Chondrocyte (in vitro differentiated cells): ENCODE measurements at places on chromosomes 3 and 15. TPM values are rescaled to one million over a fixed set of nuclear protein-coding genes. Genes with fewer than 3 reads are reported as not detected.

GRCh38 chr3:138011722-138012121 is 1.8 kb downstream of the CLDN18 start:
- no peak for DNase-seq
- H3K4me3 ChIP-seq = no peak overlapping the region
- no peaks in the 10 kb centered on the region for H3K27me3 ChIP-seq
- H3K27ac ChIP-seq = no peak overlapping the region

Gene PPM1M
- 14.5 to 20.8 TPM (median 20.1 TPM) in 3 replicates for total RNA-seq

DNA sequence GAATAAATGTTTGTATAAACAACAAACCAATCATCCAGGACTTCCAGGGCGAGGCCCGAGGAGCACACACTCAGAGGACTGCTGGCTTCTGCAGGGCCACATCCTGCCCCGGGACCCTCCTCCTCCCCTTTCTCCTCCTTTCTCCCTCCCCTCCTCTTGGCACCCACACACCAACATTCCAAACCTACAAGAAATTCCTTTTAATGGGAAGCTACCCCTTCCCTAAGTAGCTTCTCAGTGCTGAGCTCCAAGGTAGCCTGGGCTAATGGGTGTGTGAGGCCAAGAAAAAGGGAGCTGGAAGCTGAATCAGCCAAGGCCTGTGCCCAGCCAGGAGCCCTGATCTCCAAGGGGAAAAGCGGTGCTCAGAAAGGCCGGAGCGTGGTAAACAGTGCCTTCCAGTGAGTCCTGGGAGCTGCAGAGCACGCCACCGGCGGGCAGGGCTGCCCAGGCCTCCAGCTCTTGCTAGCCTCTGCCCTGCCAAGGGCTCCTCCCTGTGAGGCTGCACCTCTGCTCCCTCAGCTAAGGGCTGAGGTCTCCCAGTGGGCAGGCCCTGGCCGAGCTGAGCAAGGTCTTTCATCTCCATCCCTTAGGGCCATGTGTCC is 3.9 kb downstream of the ITIH3 start:
- DNase-seq = no peak
- no peaks in the 10 kb centered on the region for H3K27me3 ChIP-seq
- H3K4me1 ChIP-seq = peaks cover 40% of the 10 kb centered on the region

- H3K36me3 ChIP-seq = peaks cover 8% of the 10 kb centered on the region
- no peak overlapping the region for H3K27ac ChIP-seq
- H3K4me1 ChIP-seq = peaks cover 6% of the 10 kb centered on the region
- H3K27me3 ChIP-seq = no peaks in the 10 kb centered on the region
- no peak for DNase-seq
Measured at GRCh38 chr3:114809668-114810413, 337.2 kb downstream of the ZBTB20 start.

DNA sequence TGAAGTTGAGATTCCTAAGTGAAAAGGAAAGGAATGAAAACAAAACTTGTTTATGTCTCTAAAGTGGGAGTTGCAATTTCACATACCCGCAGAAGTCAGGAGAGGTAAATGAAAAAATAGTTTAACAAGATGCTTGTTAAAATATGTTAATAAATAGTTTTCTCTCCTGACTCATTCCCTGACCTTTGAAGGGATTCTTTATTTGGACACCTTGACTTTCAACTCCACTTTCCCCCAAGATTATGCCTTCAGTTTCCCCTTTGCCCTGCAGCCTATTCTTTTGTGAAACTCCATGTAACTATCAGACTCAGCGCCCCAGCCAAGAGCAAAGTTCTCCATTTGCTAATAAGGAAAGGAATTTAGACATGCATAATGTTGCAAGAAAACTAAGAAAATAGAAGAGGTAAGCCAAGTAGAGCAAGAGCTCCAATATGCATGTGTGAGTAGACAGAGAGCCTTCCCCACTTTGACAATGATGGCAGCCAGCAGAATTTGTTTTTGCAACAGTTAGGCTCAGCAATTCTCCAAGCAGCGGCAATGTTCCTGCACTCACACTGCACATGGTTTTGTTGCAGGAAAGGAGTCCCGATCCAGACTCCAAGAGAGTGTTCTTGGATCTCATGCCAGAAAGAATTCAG is 61.2 kb downstream of the CD200 start:
- no peak for DNase-seq
- no peaks in the 10 kb centered on the region for H3K36me3 ChIP-seq
- H3K4me3 ChIP-seq = no peak overlapping the region
- H3K27me3 ChIP-seq = no peaks in the 10 kb centered on the region

DNA sequence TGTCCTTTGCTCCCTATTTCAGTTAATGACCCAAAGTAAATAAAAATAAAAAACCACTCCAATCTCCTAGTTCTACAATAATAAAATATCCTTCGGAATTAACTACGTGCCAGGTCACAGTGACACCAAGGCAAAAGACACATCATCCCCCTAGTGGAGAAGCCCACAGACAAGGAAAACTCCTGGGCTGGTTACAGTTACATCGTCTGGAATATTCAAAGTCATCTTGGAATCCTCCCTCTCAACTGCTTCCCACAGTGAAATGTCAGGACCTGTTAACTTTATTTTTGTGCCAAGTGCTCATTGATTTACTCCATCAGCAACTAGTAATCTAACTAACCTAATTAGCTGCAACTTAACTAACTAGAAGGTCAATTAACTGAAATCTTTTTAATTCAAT is 349.3 kb downstream of the MAGI1 start:
- DNase-seq = no peak
- no peak overlapping the region for H3K27ac ChIP-seq
- no peak overlapping the region for H3K4me3 ChIP-seq
- no peaks in the 10 kb centered on the region for H3K36me3 ChIP-seq

DNA sequence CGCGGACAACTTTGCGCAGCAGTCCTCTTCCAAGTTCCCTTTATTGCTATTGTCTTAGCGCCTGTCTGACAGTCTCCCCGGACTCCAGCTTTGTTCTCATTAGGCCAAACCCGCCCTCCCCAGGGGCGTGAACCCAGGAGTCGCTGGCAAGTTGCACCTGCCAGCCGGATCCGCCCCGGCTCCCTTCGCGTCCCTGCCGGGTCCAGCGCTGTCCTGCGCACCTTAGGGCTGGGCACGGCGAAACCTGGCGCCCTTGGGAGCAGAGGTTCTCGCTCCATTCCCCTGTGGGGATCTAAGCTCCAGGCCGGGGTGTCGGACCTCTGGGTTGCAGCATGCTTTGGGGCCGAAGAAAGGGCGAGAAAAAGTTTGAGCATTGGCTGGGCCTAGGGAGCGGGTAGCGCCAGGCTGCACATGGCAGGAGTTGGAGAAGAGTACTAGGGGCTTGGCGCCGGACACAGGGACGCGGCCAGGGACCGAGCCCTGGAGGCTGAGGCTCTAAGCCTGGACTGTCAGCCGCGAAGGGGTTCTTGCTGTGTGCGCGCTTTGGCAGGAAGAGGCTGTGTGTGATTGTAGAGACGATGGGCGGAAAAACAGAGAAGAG is 335.1 kb upstream of the THRB start:
- H3K4me3 ChIP-seq = peak overlapping the region; percentile 83
- no peak overlapping the region for H3K27ac ChIP-seq
- DNase-seq = peak; percentile 83
- H3K36me3 ChIP-seq = no peaks in the 10 kb centered on the region
- H3K27me3 ChIP-seq = peaks cover 27% of the 10 kb centered on the region
- H3K4me1 ChIP-seq = peaks cover 10% of the 10 kb centered on the region

DNA sequence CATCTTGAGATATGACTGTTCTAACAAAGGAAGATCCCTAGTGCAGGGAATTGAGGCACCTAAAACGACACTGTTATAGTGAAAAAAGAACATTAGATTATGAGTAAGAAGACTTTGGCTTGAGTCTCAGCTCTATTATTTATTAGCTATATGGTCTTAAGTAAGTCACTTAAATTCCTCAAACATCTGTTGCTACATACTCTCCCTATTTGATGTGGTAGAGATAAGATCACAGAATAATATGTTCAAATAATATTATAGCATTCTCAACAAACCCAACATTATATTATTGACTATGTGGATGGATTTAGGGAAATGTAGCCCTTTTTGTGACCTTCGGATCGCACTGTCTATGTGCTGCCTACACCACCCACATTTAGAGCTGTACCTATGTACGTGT is 136.9 kb downstream of the P2RY1 start:
- DNase-seq = no peak
- no peaks in the 10 kb centered on the region for H3K36me3 ChIP-seq
- H3K27me3 ChIP-seq = peaks cover 3% of the 10 kb centered on the region
- no peak overlapping the region for H3K4me3 ChIP-seq

GRCh38 chr15:39580485-39581241 is at the start of gene THBS1:
TSS of gene THBS1 (plus strand) at chr15:39581079. CDS start at chr15:39581858, 779 bp downstream.
- H3K27ac ChIP-seq = peak within 1 kb of the TSS; percentile 99
- peaks cover 42% of the 10 kb centered on the region for H3K36me3 ChIP-seq
- DNase-seq = peak; percentile 98
- peak within 1 kb of the TSS; percentile 99 for H3K4me3 ChIP-seq
- H3K4me1 ChIP-seq = peaks cover 55% of the 10 kb centered on the region

Gene TMEM212
- not detected in 3 replicates for total RNA-seq

Gene CTXN2
- total RNA-seq = not detected in 3 replicates

Gene MYLK
- total RNA-seq = 319 to 405 TPM (median 393 TPM) in 3 replicates

DNA sequence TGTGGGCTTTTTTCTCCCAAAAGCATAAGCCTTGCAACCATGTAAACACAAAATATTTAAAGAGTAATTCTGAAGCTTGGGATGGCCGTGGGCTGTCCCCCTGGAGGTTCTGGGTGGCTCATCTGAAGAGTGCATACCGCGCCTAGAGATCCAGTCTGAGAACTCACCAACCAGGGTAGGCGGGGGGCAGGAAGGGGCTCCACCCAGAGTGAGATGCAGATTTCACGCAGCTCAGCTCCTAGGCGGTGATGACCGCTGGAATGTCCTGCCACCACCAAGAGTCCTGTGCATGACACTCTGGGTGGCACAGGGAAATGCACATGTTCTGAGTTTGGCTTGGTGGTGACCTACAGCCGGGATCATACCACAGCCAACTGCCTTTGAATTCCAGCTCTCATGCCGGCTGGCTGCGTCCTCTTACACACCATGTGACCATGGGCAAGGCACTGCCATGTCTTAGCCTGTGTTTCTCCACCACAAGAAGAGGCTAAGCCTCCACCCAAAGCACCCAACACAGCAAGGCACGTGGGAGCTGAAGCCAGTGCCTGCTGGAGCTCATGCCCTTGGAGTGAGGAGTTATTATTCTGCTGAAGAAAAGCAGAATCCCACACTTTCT is 125.1 kb upstream of the IQSEC1 start:
- H3K27me3 ChIP-seq = peaks cover 21% of the 10 kb centered on the region
- H3K36me3 ChIP-seq = peaks cover 2% of the 10 kb centered on the region
- peaks cover 21% of the 10 kb centered on the region for H3K4me1 ChIP-seq
- H3K4me3 ChIP-seq = no peak overlapping the region
- DNase-seq = peak; percentile 63

Gene PLA2G4B
- 2.1 to 3.4 TPM (median 2.9 TPM) in 3 replicates for total RNA-seq

DNA sequence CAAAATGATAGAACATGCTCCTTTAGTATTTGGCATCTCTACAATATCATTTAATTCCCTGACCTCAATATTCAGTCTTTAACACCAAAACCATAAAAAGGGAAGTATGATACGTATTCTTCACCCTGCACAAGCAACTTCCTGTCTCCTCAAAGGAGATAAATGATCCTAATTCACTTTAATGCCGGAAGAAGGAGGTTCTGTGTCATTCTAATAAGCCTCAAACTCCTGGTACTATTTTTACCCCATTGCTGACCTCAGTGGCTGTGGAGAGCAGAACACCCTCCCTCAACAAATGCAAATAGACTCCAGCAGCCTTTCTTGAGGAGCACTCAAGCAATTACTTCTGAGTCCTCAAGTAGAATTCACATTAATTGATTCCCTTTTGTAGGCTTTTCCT is 173.3 kb downstream of the TMEM108 start:
- DNase-seq = no peak
- no peak overlapping the region for H3K4me3 ChIP-seq
- no peak overlapping the region for H3K27ac ChIP-seq
- no peaks in the 10 kb centered on the region for H3K36me3 ChIP-seq

Gene PLCL2
- 0.85 to 1.3 TPM (median 1.2 TPM) in 3 replicates for total RNA-seq

- DNase-seq = no peak
- peak overlapping the region; percentile 82 for H3K27ac ChIP-seq
- H3K4me3 ChIP-seq = no peak overlapping the region
Measured at GRCh38 chr3:115698851-115699591, 75.7 kb downstream of the GAP43 start.

DNA sequence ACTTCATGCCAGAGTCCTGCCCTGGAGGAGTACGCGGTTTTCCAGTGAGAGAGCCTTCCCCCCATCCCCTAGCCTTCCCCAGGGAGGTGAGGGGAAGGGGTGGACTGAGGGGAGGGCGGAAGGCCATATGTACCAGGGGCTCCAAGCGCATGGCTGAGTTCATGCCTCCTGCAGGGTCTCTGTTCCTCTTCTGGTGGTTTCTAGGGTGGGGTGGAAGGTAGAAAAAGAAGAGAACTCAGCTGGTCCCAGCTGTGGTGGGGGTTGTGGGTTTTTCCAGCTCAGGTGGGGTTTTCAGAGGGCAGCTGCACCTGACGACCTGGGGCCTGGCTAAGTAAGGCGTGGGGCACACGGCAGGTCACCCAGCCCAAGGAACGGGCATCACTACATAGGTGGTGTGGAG is 10.7 kb upstream of the IQSEC1 start:
- no peak for DNase-seq
- H3K27ac ChIP-seq = no peak overlapping the region
- no peaks in the 10 kb centered on the region for H3K36me3 ChIP-seq

DNA sequence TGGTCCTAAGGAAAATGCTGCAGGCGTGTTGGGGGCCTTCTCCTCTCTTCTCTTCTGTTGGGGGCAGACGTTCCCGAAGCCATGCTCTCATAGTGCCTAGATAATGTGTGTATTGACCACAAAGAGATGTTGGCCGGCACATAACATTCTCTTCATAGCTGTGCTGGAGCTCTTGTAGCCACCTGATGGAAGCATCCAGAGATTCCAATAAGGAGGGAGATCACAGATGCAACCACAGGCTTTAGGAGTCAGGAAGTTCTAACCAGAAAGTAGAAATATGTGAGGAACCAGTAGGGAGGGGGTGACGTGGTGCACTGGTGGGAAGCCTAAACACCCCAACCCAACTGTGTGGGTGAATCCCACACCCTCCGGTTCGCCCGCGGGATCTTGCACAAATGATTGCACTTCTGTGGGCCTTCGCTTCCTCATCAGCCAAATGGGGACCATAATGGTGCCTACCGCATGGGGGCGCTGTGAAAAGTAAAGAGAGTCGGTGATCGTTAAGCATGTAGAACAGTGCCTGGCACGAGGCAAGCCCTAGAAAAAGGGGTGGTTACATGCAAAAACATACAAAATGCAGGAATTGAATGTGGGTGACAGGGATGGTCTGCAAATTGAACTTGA is 87.8 kb downstream of the TOP2B start:
- H3K4me1 ChIP-seq = peaks cover 44% of the 10 kb centered on the region
- no peaks in the 10 kb centered on the region for H3K36me3 ChIP-seq
- H3K27ac ChIP-seq = no peak overlapping the region
- DNase-seq = no peak
- H3K27me3 ChIP-seq = no peaks in the 10 kb centered on the region

Gene CHRNA7
- 1.5 to 2.3 TPM (median 1.9 TPM) in 3 replicates for total RNA-seq

Gene TUSC7
- not detected in 3 replicates for total RNA-seq

GRCh38 chr3:177921153-177921552 is 615.1 kb upstream of the KCNMB2 start:
- no peaks in the 10 kb centered on the region for H3K27me3 ChIP-seq
- no peak overlapping the region for H3K27ac ChIP-seq
- peaks cover 7% of the 10 kb centered on the region for H3K36me3 ChIP-seq
- H3K4me3 ChIP-seq = no peak overlapping the region
- no peak for DNase-seq

GRCh38 chr15:95897651-95898050 is 432.8 kb upstream of the NR2F2 start:
- no peaks in the 10 kb centered on the region for H3K27me3 ChIP-seq
- peaks cover 12% of the 10 kb centered on the region for H3K4me1 ChIP-seq
- H3K4me3 ChIP-seq = no peak overlapping the region
- H3K27ac ChIP-seq = no peak overlapping the region
- H3K36me3 ChIP-seq = no peaks in the 10 kb centered on the region

GRCh38 chr3:56282341-56282740 is 185.9 kb downstream of the ERC2 start:
- peaks cover 2% of the 10 kb centered on the region for H3K4me1 ChIP-seq
- no peak for DNase-seq
- H3K27me3 ChIP-seq = peaks cover 18% of the 10 kb centered on the region
- H3K4me3 ChIP-seq = no peak overlapping the region
